Activated T-cell treated with anti-CD3 and anti-CD28 coated beads, Interleukin-2, amount 50 U/mL, for 48 hours (primary cell): ENCODE measurements at places on chromosomes 11 and 22.

DNA sequence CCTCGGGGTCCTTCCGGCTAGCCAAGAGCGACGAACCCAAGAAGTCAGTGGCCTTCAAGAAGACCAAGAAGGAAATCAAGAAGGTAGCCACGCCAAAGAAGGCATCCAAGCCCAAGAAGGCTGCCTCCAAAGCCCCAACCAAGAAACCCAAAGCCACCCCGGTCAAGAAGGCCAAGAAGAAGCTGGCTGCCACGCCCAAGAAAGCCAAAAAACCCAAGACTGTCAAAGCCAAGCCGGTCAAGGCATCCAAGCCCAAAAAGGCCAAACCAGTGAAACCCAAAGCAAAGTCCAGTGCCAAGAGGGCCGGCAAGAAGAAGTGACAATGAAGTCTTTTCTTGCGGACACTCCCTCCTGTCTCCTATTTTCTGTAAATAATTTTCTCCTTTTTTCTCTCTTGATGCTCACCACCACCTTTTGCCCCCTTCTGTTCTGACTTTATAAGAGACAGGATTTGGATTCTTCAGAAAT lies 1.9 kb upstream of the GCAT start:
- DNase-seq: no peak

GRCh38 chr22:36744791-36745190 lies 31.1 kb downstream of the IFT27 start:
- DNase-seq: no peak

DNA sequence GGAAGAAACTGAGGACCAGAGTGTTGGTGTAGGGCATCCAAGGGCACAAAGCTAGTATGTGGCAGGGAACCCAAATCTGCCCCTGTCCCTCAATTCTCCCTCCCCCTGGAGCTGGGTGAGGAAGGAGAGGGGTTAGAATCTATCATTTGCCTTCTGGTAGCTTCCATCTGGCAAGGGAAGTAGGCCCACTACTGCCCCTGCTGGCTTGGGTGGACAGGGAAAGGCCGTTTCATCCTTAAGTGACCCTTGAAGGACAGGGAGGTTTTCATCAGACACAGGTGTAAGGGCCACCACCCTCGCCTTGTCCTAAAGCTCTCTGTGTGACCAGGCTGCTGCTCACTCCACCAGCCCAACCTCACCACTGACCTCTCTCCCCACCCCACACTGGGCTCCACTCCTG lies 22.1 kb downstream of the NECTIN1 start:
- DNase-seq: no peak

GRCh38 chr11:30568931-30569330 lies 17.2 kb downstream of the MPPED2 start:
- DNase-seq: no peak
